HepG2 (cell line): ENCODE measurements at places on chromosomes 7 and 10. TPM values are rescaled to one million over a fixed set of nuclear protein-coding genes. Genes with fewer than 3 reads are reported as not detected.
A peak's percentile ranks its signal among the peaks of the same experiment; 100 is the strongest.

- H3K4me1 ChIP-seq, result no peaks in the 10 kb centered on the region
- H3K27ac ChIP-seq, result no peak overlapping the region
- no peak for DNase-seq
- peaks cover 52% of the 10 kb centered on the region; the same call in 2 of the 3 replicates for H3K27me3 ChIP-seq
- no peak overlapping the region for H3K4me3 ChIP-seq
- no peaks in the 10 kb centered on the region for H3K36me3 ChIP-seq
These were observed 60.1 kb downstream of the CFAP46 start for GRCh38 chr10:132882069-132882951.

RABGEF1 gene
- 30.3 and 35.3 TPM in 2 replicates for polyA plus RNA-seq

DNA sequence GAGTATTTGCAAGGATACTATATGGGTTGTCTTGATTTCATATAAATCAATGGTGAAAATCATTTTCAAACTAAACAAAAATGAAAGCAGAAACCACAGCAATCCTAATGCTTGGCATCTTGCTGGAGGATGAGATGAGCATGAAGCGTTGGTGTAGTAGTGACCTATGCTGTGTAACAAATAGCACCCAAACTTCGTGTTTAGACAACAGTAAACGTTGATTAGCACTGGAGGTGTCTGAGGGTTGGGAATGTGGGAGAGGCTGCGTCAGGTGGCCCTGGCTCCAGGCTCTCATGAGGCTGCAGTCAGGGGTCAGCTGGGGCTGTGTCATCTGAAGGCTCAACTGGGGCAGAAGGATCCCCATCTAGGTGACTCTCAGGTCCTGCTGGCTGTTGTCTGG, 67.8 kb downstream of the MICALL2 start:
- no peak overlapping the region for H3K4me3 ChIP-seq
- no peak for DNase-seq
- no peaks in the 10 kb centered on the region for H3K4me1 ChIP-seq
- peaks cover 15% of the 10 kb centered on the region; the same call in 1 of the 2 replicates for H3K27me3 ChIP-seq

DNA sequence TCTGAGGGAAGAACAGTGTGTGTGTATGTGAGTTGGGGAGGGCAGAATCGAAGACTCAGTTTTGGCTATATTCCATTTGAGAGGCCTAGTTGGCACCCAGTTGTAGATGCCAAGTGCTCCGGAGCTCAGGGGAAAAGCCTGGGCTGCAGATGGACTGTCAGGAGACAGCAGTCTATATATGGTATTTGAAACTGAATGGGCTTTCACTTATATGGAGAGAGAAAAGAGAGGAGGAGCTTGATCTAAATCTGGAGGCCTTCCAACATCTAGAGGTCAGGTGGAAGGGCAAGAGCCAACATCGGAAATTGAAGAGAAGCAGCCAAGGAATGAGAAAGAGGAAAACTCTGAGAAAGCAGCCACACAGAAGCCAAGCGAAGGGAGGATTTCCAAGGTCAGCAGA, 350.8 kb upstream of the BMPER start:
- DNase-seq, result no peak
- no peak overlapping the region for H3K4me3 ChIP-seq
- H3K27ac ChIP-seq, result no peak overlapping the region
- H3K27me3 ChIP-seq, result no peaks in the 10 kb centered on the region
- H3K4me1 ChIP-seq, result peaks cover 5% of the 10 kb centered on the region; the same call in 1 of the 2 replicates
- no peaks in the 10 kb centered on the region for H3K36me3 ChIP-seq

DNA sequence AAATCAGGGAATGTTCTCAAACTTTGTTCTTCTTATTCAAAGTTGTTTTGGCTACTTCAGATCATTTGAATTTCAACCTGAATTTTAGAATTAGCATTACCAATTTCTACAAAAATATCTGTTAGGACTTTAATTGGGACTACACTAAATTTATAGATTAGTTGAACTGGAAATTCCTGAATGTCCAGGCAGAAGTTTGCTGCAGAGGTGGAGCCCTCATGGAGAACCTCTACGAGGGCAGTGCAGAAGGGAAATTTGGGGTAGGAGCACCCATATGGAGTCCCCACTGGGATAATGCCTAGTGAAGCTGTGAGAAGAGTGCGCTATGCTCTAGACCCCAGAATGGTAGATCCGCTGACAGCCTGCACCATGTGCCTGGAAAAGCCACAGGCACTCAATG, 22.8 kb upstream of the AGMO start:
- no peaks in the 10 kb centered on the region for H3K4me1 ChIP-seq
- DNase-seq, result no peak
- no peak overlapping the region for H3K4me3 ChIP-seq
- no peaks in the 10 kb centered on the region for H3K27me3 ChIP-seq
- H3K27ac ChIP-seq, result no peak overlapping the region

GRCh38 chr7:92586403-92586802, 3.8 kb downstream of the FAM133B start:
- peak overlapping the region; percentile 44 for H3K27ac ChIP-seq
- DNase-seq, result peak; percentile 49
- H3K36me3 ChIP-seq, result no peaks in the 10 kb centered on the region; the same call in 1 of the 2 replicates

- no peaks in the 10 kb centered on the region for H3K36me3 ChIP-seq
- peaks cover 23% of the 10 kb centered on the region for H3K27me3 ChIP-seq
- H3K4me1 ChIP-seq, result no peaks in the 10 kb centered on the region
- H3K4me3 ChIP-seq, result no peak overlapping the region
These were observed 5.6 kb upstream of the VWA2 start for GRCh38 chr10:114233482-114233881.

GRCh38 chr10:86506062-86506461, 15.5 kb downstream of the WAPL start:
- H3K36me3 ChIP-seq, result peaks cover 10% of the 10 kb centered on the region
- H3K27me3 ChIP-seq, result no peaks in the 10 kb centered on the region
- no peak overlapping the region for H3K27ac ChIP-seq
- DNase-seq, result no peak

DNA sequence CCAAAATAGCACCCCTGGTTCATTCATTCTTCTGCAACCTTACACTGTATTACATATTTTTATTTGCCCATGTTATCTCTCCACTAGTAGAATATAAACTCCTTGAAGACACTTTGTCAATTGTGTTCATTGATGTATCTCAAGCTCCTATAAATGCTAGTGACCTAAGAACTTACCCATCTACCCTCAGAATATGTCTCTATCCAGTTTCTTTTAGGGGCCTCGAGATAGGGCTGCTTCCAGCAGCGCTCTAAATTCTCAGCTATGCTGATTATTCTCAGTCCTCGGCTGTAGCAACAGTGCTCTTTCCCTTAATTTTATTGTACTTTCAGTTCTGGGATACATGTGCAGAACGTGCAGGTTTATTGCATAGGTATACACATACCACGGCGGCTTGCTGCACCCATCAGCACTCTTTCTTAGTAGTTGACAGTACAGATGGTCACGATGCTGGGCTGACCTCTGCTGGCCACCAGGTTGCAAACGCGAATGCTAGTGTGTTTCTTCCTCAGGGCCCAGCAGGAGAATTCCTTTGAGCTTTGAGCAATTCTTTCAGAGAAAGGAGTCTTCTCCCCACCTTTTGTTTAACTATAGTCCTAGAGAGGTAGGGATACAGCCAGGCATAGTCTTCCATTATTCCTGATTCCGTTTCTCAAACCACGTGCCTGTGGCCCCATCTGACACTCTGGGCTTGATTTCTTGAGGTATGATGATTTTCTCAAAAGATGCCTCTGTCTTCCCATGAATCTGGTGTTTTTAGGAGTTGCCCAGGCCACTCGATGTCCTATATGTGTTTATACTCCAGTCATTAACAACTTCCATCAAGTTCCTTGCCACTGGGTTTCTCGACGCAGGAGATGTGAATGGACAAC, 49.1 kb upstream of the CDC14C start:
- no peaks in the 10 kb centered on the region for H3K36me3 ChIP-seq
- no peak overlapping the region for H3K4me3 ChIP-seq
- no peaks in the 10 kb centered on the region for H3K4me1 ChIP-seq
- no peaks in the 10 kb centered on the region for H3K27me3 ChIP-seq

- no peaks in the 10 kb centered on the region; the same call in 2 of the 3 replicates for H3K36me3 ChIP-seq
- peaks cover 39% of the 10 kb centered on the region for H3K4me1 ChIP-seq
- H3K4me3 ChIP-seq, result no peak overlapping the region
- no peaks in the 10 kb centered on the region for H3K27me3 ChIP-seq
- no peak overlapping the region for H3K27ac ChIP-seq
These were observed 131.1 kb downstream of the CNNM2 start for GRCh38 chr10:103049237-103049636.

NACAD gene
- polyA plus RNA-seq, result 0.04 and 0.07 TPM in 2 replicates

CPA2 gene
- 0.04 TPM in 1 of 2 replicates, not detected in the other for polyA plus RNA-seq

- H3K27me3 ChIP-seq, result no peaks in the 10 kb centered on the region
- no peaks in the 10 kb centered on the region for H3K4me1 ChIP-seq
- H3K36me3 ChIP-seq, result no peaks in the 10 kb centered on the region
- no peak for DNase-seq
These were observed 22.5 kb downstream of the ZEB1 start for GRCh38 chr10:31341552-31341951.

DNA sequence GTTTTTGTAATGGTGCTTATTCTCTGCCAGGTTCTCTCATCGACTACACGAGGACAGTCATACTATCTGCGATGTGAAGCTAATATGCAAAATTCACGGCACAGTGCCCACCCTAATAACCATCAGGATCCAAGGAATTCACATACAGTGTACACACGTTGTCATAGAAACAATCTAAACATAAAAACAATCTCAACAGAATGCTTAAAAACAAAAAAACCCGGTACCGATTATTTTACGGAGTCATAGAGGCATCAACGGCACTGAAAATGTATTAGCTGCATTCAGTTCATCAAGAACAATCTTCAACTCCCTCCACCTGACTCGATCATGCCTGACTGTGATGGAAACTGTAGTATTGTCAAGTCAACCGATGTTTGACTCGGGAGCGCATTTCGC, 628 bp downstream of the MRPS33 start:
- H3K4me1 ChIP-seq, result peaks cover 30% of the 10 kb centered on the region
- peak overlapping the region; percentile 88 for H3K4me3 ChIP-seq
- H3K27ac ChIP-seq, result peak overlapping the region; percentile 82
- H3K27me3 ChIP-seq, result no peaks in the 10 kb centered on the region
- no peak for DNase-seq

GRCh38 chr7:34175837-34176236, 270.5 kb downstream of the BMPER start:
- no peak for DNase-seq
- no peaks in the 10 kb centered on the region for H3K36me3 ChIP-seq
- no peak overlapping the region for H3K4me3 ChIP-seq
- no peaks in the 10 kb centered on the region for H3K4me1 ChIP-seq
- no peak overlapping the region for H3K27ac ChIP-seq
- no peaks in the 10 kb centered on the region for H3K27me3 ChIP-seq

CDHR3 gene
- polyA plus RNA-seq, result 6.5 and 8.5 TPM in 2 replicates

DNA sequence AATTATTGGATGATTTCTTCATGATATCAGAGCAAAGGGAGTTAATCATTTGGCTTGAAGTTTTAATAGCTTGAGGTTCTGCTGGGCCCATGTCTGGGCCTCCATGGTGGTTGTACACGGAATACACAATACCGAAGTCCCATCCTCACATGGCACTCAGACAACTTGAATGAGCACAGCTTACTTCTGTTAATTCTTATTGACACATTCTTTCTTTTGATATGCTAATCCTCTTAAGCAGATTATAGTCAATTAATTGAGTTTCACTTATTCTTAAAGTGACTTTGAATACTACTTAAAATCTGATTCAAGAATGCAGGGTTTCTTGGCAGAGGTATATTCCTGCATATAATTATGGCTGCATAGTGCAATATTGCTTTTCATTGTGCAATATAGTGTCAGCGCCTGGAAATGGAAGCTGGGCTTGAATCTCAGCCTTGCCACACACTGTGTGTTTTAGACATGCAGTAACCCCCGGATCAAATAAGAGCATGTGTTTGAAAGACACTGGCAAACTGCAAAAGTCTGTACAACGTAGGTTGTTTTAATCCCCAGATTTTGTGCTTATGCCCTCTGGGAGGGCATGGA, 543.5 kb upstream of the ADARB2 start:
- no peak overlapping the region for H3K27ac ChIP-seq
- DNase-seq, result no peak
- no peak overlapping the region for H3K4me3 ChIP-seq

ASAH2 gene
- 14.8 and 17.9 TPM in 2 replicates for polyA plus RNA-seq

DNA sequence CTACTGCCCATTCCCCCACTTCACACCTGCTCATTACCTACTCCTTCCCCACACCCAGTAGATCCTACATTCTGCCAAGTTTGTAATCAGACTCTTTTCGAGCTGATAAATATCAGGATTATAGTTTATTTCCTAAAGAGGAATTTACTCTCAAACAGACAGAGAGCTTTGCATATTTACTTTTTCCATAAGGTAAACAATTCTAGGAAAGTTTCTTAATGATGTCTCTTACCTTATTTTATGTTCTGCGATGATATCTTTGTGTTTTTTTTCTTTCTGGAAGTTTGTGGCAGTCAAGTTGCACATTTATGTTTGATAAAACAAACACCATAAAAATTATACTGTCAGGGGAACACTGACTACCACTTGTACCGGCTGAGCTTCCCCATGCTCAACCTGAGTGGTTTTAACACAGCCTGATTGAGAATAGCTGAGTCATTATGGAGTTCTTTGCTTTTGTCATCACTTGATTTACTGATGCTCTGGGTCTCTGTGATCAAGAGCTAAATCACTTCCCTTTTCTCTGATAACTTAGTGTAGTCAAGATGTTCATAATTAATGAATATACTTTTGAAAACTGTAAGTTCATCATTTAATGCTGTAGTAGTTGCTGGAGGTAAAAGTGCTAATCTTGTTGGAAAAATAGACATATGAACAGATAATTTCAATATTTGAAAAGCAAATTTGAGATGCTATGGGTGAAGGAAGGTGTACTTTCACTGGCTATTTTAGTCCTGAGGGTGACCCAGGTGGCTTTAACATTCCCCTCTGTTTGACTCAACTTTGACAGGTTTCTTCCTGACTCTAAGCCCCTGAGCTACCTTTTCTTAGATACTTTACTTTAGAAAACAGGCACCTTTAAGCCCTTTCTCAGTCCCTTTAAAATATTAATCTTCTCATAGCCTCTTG, 1034.5 kb upstream of the LRRTM3 start:
- H3K36me3 ChIP-seq, result no peaks in the 10 kb centered on the region
- H3K27me3 ChIP-seq, result no peaks in the 10 kb centered on the region
- H3K27ac ChIP-seq, result no peak overlapping the region
- no peaks in the 10 kb centered on the region for H3K4me1 ChIP-seq

ZFAND4 gene
- polyA plus RNA-seq, result 2.9 and 3.0 TPM in 2 replicates

- no peak overlapping the region for H3K27ac ChIP-seq
- H3K27me3 ChIP-seq, result no peaks in the 10 kb centered on the region; the same call in 1 of the 2 replicates
- H3K4me1 ChIP-seq, result peaks cover 18% of the 10 kb centered on the region
- no peak overlapping the region for H3K4me3 ChIP-seq
These were observed 152.6 kb downstream of the CAMK1D start for GRCh38 chr10:12501841-12502525.

- H3K27ac ChIP-seq, result no peak overlapping the region
- H3K4me1 ChIP-seq, result no peaks in the 10 kb centered on the region
- no peak overlapping the region for H3K4me3 ChIP-seq
- no peak for DNase-seq
These were observed 9.5 kb upstream of the TAS2R60 start for GRCh38 chr7:143433759-143434158.
